ENCODE measurements at places on chromosomes 1 and 21. TPM values are rescaled to one million over a fixed set of nuclear protein-coding genes. Genes with fewer than 3 reads are reported as not detected.

Gene SLFNL1
- total RNA-seq: 0.02 TPM

Gene KCNT2
- not detected for total RNA-seq

Gene FMO5
- 1.1 TPM for total RNA-seq

Gene PRDM16
- 0.18 TPM for total RNA-seq

Gene RORC
- total RNA-seq: 0.05 TPM

Gene TNNI3K
- not detected for total RNA-seq

Gene MCOLN2
- 1.9 TPM for total RNA-seq

Gene ID3
- 417 TPM for total RNA-seq

Gene LCK
- total RNA-seq: 0.06 TPM

Gene OR10J1
- total RNA-seq: not detected

Gene IFFO2
- 6.8 TPM for total RNA-seq

Gene NOS1AP
- total RNA-seq: 0.53 TPM

Gene GCSAML
- total RNA-seq: not detected

Gene RHBG
- not detected for total RNA-seq

Gene IGSF3
- 15.6 TPM for total RNA-seq

Gene TBX15
- total RNA-seq: not detected

Gene NR5A2
- total RNA-seq: 4.4 TPM

Gene MIXL1
- total RNA-seq: 0.09 TPM

Gene TNFRSF18
- 0.09 TPM for total RNA-seq

Gene PM20D1
- not detected for total RNA-seq

Gene SLC41A1
- total RNA-seq: 19.6 TPM

Gene TNFRSF14
- total RNA-seq: 0.16 TPM

Gene FTCD
- total RNA-seq: not detected
